ENCODE measurements at places on chromosomes 12 and 14. TPM values are rescaled to one million over a fixed set of nuclear protein-coding genes. Genes with fewer than 3 reads are reported as not detected.

DNA sequence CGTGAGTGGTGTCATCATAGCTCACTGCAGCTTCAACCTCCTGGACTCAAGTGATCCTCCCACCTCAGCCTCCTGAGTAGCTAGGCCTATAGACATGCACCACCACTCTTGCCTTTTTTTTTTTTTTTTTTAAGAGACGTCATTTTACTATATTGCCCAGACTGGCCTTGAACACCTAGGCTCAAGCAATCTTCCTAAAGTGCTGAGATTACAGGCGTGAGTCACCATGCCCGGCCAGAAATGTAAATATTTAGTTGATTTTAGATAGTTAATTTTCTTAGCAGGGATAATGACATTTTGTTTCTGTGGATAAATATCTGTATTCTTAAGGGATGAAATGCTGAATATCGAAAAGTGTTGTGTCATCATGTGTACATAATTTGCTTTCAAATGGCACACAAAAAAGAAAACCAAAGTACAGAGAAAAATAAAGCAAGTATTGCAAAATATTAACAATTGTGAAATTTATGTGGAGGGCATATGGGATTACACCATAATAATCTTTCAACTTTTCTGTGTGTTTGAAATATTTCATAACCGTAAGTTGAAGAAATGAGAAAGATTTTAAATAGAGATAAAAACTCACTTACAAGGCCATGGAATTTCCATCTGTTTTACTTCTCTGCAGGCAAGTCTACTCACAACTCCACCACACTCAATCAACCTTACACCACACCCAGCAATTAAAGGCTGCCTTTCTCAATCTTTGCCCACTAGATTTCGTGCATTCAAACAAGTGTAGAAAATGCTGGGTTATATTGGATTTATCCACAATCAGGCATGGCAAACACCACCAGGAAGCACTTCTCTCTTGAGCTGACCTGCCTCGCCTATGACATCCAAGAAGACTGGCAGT is 93.7 kb downstream of the SPTSSA start:
- no peak for DNase-seq

The CSRP2 gene
- total RNA-seq, result 32.0 TPM

The C12orf54 gene
- total RNA-seq, result not detected

The SLC25A21 gene
- not detected for total RNA-seq

DNA sequence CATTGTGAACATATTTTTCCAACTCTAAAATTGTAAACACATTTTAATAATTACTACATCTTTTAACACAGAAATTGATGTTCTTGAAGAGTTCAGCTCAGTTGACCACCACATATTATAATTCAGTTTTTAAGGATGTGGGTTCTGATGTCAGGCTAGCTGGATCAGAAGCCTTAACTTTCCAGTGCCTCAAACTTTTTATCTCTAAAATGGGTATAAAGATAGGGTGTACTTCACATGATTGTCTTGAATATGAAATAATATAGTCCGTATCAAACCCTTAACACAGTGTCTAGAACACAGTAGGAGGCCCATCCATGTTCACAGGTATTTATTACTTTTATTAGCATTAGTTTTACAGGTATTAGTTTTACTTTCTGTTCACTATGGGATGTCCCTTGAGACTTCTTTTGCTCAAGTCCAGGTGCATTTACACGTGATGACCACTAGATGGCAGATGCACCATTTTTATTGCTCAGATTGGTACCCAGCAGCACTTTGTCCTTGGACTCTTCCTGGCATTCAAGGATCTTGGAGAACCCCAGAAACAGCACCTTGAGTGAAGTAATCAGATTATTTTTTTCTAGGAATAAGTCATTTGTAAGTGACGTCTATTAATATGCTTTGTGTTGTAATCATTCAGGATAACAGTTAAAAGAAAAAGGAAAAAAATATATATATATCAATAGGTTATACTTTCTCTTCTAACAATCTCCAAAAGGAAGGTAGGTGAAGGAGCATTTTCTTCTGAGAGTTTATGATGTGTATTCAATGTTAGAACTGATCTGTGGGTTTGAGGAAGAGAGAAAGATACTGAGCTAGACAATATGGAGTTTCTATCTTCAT is 580.2 kb downstream of the ETNK1 start:
- no peak for DNase-seq

- no peak for DNase-seq
Measured at GRCh38 chr12:25835385-25835784, 123.1 kb upstream of the RASSF8 start.

- no peak for DNase-seq
Measured at GRCh38 chr12:42039176-42039575, 105.5 kb downstream of the GXYLT1 start.

DNA sequence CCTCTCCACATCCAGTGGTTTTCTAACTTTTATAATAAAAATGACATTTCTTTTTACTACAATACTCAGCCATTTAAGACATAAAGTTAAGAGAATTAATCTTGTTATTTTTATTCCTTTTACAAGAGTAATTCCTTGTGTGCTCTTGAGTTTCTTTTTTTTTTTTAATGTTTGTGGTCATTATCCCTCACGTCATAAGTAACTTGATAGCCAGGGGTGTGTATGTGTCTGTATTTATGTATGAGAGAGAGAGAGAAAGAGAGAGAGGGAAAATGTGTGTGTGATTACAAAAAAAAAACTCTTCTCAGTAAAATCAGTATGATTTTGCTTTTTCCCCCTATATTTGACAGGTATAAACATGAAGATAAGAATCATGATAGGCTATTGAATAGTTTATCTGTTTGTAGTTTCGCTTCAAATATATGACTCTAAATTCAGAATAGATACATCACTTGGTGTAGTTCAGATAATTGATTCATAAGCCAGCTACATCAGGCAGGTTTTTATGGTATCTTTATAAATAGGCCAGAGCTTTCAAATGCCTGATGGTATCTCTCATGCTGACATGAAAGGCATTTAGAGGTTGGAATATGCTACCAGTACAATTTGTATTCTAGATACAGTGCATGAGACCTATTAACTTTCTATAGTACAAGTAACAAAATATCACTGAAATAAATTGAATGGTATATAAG is 34.9 kb downstream of the RERGL start:
- DNase-seq, result no peak

GRCh38 chr12:2064071-2064507 is 11.3 kb downstream of the CACNA1C start:
- no peak for DNase-seq

The GPX2 gene
- not detected for total RNA-seq
